Kidney capillary endothelial cell (primary cell): ENCODE measurements at places on chromosomes 3 and 15.

DNA sequence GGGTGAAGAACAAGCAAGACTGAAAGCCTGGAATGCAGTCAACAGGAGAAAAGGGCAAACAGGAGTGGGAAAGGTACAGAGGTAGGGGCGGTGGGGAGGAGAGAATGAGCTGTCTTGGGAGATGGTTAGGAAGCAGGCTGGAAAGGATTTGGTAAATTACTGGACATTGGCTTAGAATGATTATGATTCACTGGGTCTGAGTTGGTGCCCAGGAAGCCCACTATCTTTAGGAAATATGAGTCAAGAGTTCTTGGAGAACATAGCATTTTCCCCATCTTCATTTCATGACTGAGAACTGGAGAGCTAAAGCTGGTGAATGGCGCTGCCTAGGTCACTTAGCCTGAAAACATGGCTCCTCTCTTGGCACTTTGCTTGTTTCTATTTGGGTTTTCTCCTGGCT is 74.7 kb upstream of the C3orf80 start:
- DNase-seq = peak; percentile 31

DNA sequence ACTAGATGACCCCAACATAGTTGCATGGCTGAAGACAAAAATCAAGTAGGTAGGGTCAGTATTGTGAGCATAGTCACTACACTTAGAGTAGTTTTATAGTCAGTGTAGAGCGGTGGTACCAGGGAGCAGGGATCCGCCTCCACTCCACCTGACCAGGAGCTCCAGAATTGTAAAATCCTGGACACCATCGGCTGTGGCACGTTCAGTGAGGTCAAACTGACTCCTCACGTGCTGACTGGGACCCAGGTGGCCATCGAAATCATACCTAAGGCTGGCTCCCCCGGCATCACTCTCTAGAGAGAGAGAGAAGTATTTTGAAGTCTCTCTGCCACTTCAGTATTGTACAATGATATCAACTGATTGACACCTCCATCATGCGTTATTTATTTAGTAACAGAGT is 59.7 kb upstream of the TAMM41 start:
- DNase-seq = no peak

DNA sequence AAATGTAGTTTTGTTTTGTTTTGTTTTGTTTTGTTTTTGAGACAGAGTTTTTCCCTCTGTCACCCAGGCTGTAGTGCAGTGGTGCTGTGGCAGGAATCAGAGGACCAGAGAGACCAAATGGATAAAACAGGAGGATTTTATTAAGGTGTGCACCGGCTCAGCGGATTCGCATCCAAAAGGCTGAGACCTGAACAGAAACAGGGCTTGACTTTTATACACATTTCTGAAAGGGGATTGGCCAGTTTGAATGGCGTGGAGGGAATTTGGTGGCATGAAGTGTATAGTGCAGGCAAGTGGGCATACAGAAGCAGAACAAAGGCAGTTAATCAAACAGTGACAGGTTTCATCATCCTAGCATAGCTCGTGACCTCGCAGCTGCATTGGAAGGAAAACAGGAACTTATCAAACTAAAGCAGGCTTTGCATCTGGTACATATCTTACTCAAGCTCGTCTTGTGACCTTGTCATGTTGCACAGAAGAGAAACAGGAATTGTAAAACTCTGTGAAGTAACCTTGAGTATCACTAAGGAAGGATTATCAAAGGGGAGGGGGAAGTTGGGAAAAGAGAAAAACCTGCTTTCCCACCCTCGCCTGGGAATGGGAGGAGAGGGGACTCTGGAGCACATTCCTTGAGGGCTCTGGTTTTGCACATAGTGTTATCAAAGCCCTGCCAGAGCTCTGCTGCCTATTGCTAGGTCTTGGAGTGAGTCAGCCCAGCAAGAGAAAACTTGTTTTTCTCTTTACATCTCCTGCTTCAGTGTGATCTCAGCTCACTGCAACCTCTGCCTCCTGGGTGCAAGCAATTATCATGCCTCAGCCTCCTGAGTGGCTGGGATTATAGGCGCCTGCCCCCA is 38.5 kb downstream of the C3orf62 start:
- DNase-seq = peak; percentile 33

DNA sequence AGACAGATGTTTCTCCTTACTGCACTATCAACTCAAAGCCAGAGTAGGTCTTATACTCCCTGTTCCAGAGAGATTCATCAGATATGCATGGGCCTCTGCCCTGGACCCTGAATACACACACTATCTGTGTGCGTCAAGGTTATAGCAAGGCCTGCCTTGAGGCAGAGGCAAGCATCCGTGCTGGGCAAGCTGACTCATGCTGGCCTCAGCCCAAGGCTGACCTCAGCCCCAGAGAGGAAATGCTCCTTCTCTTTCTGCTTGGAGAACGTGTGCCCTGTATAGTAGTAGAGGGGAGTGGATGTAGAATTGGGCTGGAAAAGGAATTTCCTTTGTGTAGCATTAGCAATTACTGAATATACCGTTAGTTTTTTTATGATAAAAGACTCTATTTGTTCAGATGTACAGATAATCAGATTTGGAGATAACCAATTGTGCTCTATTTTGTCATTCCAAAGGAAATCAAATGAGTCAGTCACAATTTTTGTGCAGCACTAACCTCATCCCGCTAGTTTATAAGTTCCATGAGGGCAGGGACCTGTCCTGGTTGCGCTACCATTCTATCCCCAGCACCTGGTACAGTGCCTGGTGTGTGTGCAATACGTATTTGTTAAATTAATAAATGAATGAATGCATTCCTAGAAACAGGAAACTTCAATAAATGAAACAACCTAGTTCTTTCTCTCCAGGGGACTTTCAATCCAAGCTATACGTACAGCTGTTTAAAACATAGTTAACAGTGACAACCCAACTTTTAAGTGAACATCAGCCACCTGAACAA is 13.3 kb upstream of the PAQR9 start:
- peak; percentile 87 for DNase-seq

- DNase-seq = no peak
Observed at GRCh38 chr3:5059782-5060181, 62.3 kb upstream of the ARL8B start.

GRCh38 chr3:194384569-194385001 is 14.5 kb downstream of the GP5 start:
- DNase-seq = no peak

- DNase-seq = no peak
Observed at GRCh38 chr15:80684697-80685096, 10.4 kb upstream of the ABHD17C start.

DNA sequence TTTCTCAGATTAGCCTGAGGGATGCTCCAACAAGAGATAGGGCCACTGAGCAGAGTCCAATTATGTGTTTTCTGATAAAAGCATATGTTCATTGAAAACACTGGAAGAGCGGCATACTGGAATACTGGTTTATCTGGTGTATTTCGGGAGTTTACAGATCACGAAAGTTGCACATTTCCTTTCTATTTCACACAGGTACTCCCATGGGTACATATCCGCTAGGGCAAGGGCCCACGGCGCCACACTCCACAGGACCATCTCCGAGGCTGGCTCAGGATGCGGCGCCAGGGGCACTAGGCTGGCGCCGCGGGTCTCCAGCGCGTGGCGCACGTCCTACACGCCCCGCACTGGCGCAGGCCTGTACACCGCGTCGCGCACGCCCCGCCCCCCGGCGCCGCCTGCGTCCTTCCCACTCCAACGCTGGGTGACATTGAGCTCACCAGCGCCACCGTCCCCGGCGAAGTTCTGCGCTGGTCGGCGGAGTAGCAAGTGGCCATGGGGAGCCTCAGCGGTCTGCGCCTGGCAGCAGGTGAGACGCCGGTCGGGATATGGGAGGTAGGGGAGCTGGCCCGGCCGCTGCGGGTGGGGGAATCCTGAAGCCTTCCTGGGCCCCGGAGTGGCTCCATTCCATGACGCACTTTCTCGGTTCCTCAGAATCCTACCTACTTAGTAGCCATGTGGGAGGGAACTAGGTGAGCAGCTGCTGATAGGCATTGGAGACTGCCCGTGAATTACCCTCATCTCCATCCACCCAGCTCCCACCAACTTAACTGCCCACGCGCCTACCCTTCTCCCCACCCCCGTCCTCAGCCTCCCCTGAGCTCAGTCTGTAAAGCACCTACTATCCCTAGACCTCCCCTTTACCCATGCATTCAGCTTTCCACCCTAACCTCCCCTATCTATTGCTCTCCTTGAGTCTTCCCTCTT is at the start of gene FAM162A:
Gene FAM162A (plus strand): TSS at position 412 of the 927 bp plus-strand sequence. CDS start 84 bp downstream, at position 496.
- peak; percentile 90 for DNase-seq

- DNase-seq = no peak
Observed at GRCh38 chr15:41566121-41566885, 7.3 kb downstream of the TYRO3 start.

DNA sequence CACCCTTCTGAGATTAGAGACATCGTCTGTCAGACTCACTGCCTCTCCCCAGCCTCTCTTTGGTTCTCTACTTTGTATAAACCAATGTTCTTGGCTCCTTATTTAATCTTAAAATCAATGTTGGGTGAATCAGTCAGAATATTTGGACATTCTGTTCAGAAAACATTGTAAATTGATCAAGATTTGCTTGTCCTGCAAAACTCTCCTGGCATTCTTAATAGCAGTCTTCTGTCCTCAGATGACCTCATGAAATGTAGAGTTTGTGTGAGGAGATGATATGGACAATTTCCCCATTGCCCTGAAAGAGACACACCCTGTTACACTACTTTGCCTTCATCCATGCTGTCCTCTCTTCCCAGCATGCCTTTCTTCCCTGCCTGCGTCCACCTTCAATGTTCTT is 33.6 kb downstream of the CD200R1L start:
- no peak for DNase-seq
